Foreskin fibroblast (primary cell): ENCODE measurements at places on chromosomes 13 and 19.

- no peak for DNase-seq
Observed at GRCh38 chr13:45219938-45220375, 19.1 kb upstream of the KCTD4 start.

GRCh38 chr19:9910625-9911024 lies 25.7 kb downstream of the OLFM2 start:
- DNase-seq, result no peak

- no peak for DNase-seq
Observed at GRCh38 chr13:97387890-97388289, 46.1 kb upstream of the RAP2A start.

- no peak for DNase-seq
Observed at GRCh38 chr13:40490086-40490758, 176.2 kb downstream of the FOXO1 start.

- no peak for DNase-seq
Observed at GRCh38 chr13:81058211-81058915, 717.4 kb upstream of the SPRY2 start.

GRCh38 chr19:14540741-14541525 lies 11.5 kb downstream of the TECR start:
- DNase-seq, result no peak

DNA sequence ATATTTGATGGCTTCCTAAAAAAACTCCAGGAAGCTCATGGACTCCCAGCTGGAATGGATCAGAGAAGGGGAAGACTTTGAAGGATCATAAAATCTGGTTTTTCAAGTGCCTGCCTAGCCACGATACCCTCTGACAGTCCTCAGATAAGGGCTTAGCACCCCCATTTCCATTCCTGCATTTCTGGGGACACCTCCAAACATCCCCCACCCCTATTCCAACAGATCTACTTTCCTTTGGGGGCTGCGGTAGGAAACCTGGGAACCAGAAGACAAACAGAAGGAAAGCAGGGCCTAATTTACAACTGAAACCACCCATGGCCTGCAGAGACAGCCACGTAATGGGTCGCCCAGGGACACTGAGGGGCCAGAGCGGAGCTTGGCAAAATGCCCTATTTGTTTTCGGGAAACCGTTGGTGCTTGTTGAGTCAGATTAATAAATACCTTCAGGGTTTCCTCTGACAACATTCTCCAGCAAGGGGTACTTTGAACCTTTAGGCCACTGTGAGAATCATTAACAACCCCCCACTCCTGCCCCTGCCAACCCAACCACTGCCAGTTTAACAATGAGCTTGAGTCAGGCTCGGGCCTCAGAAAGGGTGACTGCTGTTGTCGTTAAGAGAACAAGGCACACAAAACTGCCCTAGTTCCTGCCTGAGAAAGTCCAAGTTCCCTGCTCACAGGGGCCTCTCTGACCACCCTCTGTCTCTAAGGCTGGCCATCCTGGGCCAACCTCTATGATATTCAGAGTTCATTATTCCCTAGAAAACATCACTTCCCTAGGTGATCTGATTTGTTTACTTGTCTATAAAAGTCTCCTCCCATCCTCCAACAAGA lies 23.5 kb downstream of the RHPN2 start:
- peak; percentile 12 for DNase-seq

- peak; percentile 50 for DNase-seq
Observed at GRCh38 chr19:41064974-41065569, 23.2 kb upstream of the CYP2A13 start.

- DNase-seq, result no peak
Observed at GRCh38 chr13:59901191-59901590, 262.5 kb downstream of the DIAPH3 start.

- DNase-seq, result no peak
Observed at GRCh38 chr13:50055454-50055853, 40.2 kb downstream of the KCNRG start.

DNA sequence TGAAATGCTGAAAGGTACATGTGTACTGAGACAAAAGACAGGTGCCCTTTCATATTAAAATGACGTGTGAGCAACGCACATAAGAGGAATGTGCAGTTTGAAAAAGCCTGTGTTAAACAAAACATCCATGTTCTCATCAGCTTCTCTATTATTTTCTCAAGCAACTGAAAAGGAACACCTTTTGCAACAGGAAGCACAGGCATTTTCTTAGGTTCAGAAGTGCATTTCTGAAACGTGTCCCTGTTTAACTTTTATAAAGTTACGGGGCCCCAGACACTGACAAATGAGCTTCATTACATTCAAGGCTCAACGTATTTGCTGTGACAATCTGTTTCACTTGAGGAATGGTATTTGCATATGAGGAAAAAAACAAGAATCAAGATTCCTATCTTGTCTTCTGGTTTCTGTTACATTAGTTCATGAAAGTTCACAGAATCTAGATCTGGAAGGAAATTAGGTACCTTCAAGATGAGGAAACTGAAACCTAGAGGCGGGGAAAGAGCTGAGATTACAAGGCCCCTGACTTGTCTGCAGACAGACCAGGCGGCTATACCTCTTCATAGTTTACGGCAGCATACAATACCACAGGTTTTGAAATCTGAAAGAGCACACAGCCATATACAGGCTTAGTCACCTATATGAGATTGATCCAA lies 431.7 kb downstream of the KLF12 start:
- DNase-seq, result no peak

DNA sequence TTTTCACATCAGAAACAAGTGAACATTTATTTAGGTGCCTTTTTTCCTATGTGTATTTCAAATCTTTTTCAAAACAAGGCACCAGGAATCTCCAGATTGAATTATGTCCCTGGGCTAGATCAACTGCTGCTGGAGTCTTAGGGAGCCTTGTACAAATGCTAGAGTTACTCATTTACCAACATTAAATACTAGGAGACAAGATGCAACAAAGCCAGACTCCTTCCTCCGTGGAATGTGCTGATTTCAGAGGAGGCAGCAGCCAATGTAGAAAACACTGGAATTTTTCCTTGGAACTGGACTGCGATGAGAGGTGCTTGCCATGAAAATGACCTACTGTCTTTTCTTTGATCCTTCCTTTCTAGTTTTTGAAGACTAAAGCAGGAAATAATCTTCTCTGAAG lies 1514.7 kb upstream of the MIR17HG start:
- DNase-seq, result no peak

- DNase-seq, result peak; percentile 38
Observed at GRCh38 chr13:46031581-46032263, 20.8 kb downstream of the ZC3H13 start.

- peak; percentile 82 for DNase-seq
Observed at GRCh38 chr13:37443538-37443937, 155.0 kb downstream of the POSTN start.

DNA sequence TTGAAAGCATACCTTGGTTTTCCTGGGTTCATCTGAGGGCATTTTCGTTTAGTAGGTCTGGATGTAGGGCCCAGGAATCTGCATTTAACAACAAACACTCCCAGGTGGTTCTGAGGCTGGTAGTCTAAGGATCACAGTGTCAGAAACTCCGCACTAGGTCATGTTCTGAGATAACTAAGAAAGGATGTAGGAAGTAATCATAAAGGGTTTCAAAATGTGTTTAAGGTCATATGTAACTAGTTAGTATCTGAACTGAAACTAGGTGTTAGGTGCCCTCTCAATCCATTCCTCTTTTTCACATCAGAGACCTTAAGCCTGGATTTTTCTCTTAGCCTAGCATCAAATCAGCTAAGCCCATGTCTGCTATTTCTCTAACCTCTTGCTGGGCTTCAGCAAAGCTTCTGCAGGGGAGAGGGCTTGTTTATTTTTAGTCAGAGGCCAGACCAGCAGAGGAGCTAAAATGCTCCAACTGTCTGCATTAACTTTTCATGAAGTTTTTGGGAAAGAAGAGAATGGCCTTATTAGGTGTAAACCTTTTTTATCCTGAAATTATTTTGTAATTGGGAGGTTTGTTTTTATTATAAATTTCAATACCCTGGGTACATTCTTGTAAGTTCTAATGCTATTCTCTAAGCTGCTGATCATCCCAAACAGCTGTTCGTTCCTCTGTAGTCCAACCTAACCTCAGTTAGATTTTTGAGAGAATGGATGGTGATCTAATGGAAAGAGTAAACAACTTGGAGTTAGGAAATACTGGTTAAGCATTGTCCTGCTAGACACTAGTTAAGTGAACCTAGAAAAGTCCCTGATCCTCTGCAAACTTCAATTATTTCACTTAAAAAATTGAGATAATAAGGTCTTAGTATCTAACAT lies 262.8 kb upstream of the RFC3 start:
- DNase-seq, result no peak

DNA sequence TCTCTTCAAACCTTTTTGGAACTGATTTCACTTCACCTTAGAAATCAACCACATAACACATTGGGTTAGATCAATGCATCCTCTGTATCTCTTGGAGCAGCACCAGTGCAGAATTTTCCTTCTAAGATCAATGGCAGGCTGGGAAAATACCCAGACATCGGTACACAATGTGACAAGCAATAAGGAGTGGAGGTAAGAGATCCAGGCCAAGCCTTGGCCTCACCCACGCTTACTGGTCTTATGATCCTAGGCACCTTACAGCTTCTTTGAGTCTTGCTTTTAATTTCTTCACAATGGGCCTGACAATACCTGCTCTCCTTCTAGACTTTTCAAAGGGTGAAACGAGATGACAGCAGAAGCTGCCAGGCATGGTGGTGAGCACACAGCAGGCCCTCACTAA lies 232.0 kb downstream of the LACC1 start:
- no peak for DNase-seq

DNA sequence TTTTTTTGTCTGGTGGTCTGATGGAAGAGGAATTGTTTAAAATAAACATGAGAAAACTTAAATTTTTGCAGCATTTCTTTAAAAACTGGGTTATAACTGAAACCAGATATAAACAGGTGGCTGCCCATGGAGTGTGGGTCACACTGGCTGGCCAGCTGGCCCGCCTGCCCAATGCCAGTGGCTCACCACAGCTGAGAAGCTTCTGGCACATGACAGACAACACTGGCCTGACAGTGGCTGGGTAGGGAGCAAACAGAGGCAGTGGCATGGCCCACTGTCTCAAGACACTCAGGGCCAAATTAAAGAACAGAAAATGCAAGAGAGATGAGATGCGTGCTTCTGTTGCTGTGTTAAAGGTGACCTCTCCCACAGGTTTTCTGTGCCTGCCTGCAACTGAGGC lies 3.1 kb upstream of the SLC35E1 start:
- no peak for DNase-seq

GRCh38 chr13:18996627-18997051 lies 185.0 kb downstream of the TUBA3C start:
- no peak for DNase-seq

DNA sequence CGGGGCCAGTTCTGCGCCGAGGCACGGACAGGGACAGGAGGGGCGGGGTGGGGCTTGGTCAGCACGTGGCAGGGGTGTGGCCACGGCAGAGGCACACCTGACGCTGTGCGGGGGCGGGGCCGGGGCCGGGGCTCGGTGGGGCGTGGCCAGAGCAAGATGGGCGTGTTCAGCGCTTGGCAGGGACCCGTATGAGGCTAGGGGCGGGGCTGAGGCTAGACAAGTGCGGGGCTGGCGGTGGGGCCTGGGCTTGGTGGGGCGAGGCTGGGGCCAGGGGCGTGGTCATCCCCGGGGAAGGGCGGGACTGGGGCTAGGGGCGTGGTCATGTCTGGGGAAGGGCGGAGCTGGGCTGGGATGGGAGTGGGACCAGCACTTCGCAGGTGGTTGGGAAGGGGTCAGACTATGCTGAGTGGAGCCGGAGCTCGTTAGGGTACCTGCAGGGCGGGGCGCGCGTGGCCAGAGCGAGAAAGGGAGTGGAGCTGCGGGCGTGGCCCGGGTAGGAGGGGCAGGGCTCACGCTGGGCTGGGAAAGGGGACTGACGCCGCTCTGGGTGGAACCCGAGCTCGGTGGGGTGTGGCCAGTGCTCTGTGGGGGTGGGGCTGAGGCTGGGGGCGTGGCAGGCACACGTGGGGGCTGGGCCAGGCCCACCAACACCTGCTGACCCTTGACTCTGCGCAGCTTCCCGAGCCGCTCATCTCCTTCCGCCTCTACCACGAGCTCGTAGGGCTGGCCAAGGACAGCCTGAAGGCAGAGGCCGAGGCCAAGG lies 12.8 kb downstream of the POLR2E start:
- peak; percentile 68 for DNase-seq

- DNase-seq, result no peak
Observed at GRCh38 chr13:41488124-41488523, 30.8 kb downstream of the RGCC start.

DNA sequence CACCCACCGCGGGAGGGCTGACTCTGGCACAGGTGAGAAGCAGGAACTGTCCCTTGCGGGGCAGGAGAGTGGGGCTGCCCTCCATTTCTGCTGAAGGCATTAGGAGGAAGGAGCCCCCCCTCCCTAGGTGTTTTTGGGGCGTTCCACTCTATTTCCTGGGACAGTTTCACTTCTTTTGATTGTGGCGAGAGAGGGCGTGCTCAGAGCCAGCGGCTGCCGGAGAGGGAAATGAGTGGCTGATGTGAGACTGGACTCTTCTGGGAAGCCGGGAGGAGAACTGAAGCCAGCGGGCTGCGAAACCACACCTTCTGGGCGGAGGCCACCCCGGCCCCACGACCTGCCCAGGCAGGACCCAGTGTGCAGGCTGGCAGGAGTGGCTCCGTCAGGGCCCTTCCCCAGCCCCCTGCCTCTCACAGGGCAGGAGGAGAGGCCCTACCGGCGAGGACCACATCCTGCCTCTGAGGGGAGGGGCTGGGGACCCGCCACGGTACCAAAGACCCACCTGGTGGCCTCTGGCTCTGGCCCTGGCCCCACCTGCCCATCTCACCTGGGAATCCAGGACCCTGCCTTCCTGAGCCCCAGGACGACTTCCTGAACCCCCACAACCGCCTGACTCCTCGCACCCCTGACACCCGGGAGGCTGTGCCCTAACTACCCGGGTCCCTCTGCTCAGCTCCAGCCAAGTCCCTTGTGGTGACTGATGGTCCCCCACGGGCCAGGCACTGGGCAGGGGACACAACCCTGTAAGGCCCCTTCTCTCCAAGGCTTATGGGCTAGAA lies 25.9 kb downstream of the MPND start:
- no peak for DNase-seq

DNA sequence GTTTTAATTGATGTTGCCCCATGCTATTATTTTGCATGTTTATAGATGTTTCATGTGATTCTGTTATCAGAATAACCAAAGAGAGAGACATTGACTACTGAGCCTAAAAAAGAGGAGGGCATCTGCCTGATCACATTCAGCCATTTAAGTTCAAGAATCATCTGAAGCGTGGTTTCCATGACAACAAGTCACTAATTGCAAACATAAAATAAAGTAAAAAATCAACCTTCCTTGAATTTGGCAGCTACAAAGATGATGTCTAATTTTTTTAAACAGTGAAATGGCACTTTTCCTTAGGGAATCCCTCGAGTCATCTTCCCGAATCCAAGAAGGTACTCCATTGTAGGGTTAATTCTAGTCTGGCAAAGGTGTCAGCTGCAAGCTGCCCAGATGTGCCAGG lies 884.2 kb downstream of the DIAPH3 start:
- DNase-seq, result no peak

DNA sequence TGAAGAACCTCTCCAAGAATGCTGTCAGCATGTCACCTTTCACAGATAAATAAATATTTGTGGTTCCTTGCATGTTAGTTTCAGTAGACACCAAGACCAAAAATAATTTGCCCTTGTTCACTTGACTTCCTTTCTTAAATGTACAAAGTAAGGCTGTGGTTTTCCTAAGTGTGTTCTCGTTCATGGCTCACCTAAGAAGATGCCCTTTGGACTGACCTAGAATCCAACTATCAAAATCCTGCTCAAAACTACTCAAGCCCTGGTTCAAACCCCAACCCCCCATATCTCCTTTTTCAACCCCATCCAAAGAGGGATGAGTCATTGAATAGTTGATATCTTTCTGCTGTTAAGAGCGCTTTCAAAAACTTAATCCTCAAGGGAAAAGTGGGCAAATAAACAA lies 247.8 kb upstream of the ZNF507 start:
- DNase-seq, result no peak
